ENCODE measurements at places on chromosomes 4 and X.

- no peak for DNase-seq
Measured at GRCh38 chr4:143539670-143540023, 26.1 kb downstream of the SMARCA5 start.

DNA sequence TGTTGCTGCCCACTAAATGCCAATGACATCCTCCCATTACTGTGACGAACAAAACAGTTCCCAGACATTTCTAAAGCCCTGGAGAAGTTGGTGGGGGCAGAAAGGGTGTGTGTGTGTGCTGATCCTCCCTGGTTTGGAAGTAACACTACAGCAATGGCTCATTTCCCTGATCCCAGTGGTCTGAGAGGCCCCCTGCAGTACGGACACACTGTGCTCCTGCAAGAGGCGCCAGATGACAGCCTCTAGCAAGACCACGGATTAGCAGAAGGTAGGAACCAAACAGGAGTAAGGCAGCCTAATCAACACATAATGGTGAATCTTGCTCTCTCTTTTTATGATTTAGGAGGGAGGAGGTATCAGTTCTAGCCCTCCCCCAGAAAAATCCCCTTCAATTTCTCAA lies 49.6 kb downstream of the CHRDL1 start:
- no peak for DNase-seq

GRCh38 chr4:54813674-54814073 lies 155.9 kb downstream of the KIT start:
- no peak for DNase-seq

DNA sequence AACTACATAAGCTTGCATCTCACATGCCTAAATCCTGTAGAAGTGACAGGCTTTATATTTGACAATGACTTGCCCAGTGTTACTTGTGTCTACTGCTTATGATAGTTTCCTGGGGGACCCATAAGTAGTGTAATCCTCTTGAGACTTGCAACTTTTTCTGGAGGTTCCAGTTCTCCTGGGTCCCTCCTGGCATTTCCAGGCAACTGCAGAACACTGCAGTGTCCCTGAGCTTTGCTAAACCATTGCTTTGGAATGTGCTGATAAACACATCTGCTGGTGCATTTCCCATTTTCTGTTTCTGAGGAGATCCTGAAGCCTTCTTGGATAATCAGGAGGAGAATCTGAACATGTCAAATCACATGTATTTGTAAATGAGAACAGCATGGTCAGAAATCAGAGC lies 82.0 kb downstream of the ANOS1 start:
- DNase-seq = no peak

DNA sequence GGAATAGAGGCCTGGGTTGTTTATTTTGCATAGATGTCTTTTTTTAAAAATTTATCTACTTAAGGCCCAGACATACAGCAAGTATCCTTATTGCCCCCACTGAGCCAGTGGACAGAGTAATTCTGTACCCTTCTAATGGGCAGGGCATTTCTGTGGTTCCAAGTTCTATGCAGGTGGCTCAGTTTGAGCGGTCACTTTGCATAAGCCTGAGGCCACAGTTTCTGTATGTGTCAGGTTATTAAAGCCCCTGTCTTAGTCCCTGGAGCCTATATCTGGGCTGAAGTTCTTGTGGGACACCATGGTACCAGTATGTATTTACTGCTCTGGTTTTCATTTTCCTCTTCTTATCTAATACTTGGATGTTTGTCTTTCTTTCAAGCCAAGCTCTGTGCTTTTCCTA lies 168.8 kb downstream of the MID1IP1 start:
- no peak for DNase-seq

GRCh38 chr4:81827577-81828202 lies 356.0 kb upstream of the RASGEF1B start:
- no peak for DNase-seq

GRCh38 chrX:146602246-146602645 lies 207.3 kb upstream of the CXorf51B start:
- DNase-seq = no peak

DNA sequence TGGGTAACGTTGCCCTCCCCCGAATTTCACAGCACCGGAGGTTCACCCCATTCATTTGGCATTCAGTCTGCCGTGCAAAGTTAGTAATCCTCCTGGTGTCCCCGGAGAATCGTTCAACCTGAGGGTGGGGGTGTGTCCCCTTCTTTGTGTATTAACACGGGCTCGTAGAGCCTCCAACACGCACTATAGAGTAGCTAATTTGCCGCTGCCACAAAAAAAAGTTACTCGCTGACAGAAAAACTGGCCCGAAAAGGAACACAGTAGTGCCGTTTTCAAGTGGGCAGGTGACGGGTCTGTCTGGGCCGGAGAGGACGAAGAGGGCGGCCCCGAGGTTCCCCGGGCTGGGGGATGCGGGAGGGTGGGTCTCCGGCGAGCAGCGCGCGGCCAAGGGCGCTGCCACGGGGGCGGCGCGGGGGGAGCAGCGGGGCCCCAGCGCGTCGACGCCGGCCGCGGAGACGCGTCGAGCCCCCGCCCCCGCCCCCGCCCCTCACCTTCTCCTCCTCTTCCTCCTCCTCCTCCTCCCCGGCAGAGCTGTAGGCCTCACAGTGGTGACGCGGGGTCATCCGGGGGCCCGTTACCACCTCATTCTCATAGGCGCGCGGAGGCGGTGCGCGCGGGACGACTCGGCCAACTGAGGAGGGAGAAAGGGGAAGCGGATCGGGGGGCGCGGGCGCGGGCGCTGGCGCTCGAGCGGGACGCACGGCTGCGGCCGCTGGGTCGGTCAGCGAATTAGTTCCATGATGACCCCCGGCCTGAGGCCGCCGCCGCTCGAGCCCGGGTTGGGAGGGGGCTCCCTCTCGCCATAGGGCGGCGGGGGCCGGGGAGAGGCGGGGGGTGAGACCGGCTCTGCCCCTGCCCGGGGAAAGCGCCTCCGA lies 571 bp downstream of the CCNI start:
- DNase-seq = peak; percentile 79

DNA sequence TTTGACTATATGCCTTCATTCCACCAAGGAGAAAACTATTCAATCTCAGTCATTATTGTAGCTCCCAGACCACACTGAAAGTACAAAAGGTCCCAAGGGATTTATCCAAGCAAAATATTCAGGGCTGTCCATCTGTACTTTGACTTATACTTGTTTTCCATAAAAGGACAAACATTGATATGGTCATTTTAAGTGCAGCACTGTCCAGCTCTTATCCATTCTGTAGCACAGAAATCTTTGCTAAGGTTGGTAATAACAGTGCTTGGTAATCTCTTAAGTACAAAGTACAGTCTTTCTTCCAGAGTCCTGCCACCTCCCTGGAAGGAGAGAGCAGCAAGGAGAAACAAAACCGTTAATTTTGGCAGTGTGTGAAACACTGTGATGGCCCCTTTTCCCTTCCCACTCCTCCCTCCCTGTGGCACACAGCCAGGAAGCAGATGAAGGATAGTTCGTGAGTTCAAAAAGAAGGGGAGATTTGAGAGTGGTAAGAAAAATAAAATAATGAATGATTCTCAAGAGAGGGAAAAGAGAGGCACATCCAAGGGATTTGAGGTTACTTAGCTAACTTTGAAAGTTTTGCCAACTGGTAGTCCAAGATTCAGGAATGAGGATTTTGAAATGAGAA lies 6.8 kb upstream of the CXCL2 start:
- DNase-seq = no peak

GRCh38 chrX:24567169-24567568 lies 80.0 kb downstream of the PCYT1B start:
- no peak for DNase-seq

GRCh38 chr4:69977582-69977981 lies 12.1 kb upstream of the CSN2 start:
- DNase-seq = no peak

- peak; percentile 73 for DNase-seq
Measured at GRCh38 chrX:18424482-18425198, 768 bp upstream of the CDKL5 start.

GRCh38 chr4:93788712-93789111 lies 39.8 kb upstream of the ATOH1 start:
- no peak for DNase-seq

GRCh38 chrX:129876771-129877305 lies 29.1 kb upstream of the UTP14A start:
- DNase-seq = no peak

- no peak for DNase-seq
Measured at GRCh38 chr4:156575430-156576073, 396.0 kb downstream of the PDGFC start.

DNA sequence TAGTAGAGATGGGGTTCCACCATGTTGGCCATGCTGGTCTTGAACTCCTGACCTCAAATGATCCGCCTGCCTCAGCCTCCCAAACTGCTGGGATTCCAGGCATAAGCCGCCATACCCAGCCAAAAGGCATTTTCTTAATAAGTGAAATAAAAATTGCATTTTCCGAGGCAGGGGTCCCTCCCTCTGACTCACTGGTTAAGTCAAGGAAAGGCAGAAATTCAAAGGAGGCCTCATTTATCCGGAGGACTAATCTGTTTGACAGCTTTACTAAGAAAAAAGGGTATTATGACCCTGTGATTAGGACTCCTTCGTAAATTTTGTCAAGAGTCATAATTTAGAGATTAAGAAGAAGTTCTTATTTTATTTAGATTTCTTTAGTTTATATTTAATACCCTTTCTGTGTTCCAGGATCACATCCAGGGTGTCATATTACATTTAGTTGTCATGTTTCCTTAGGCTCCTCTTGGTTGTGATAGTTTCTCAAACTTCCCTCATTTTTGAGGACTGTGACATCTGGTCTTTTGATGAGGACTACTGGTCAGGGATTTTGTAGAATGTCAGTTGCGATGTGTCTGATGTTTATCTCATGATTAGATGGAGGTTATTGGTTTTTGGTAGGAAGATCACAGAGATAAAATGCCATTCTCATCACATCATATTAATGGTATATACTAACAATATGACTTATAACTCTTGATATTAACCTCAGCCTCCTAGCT lies 753.7 kb upstream of the AMOT start:
- DNase-seq = no peak

GRCh38 chr4:76233967-76234678 lies 17.4 kb upstream of the FAM47E start:
- peak; percentile 48 for DNase-seq

GRCh38 chr4:110135523-110135922 lies 62.9 kb downstream of the ELOVL6 start:
- no peak for DNase-seq

GRCh38 chr4:140326395-140326993 lies 47.0 kb upstream of the SCOC start:
- DNase-seq = no peak

GRCh38 chrX:23589496-23589895 lies 77.8 kb upstream of the PRDX4 start:
- no peak for DNase-seq

DNA sequence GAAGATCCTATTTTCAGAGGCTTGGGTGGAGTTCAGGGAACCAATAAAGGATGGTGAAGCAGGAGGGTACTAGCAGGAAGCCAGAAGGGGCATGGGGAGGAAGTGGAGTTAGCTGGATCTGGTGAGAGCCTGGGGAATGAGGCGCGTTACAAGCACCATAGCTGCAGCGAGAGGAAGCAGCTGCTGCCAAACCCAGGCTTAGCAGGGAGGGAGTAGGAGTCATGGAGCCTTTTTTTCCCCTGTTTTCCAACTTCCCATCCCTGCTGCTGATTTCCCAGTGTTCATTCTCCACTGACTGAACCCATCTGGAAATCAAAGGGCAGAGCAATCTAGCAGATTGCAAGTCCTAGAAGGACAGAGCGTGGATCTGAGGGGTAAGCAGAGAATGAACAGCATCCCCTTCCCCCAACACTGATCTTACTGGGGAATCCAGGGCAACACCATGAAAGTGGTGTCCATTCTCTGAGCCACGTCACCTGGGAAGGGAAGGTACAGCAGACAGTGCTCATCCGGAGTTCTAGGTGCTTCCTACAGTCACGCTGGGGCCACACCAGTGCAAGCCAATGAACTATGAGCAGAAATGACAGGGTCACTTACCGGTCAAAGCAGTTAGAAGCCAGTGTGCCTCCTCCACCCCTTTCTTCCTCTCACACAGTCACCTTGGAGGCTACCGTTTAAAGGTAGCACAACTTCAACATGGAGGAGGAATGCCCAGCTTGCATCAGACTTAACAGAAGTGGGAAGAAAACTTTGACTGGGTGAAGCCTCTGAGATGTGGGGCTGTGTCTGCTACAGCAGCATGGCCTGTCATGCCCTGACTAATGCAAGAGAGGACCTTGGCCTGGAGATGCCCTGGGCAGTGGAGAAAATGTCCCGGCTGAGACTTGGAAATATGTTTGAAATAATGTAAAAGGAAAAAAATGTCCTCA lies 36.7 kb downstream of the SMIM20 start:
- no peak for DNase-seq

DNA sequence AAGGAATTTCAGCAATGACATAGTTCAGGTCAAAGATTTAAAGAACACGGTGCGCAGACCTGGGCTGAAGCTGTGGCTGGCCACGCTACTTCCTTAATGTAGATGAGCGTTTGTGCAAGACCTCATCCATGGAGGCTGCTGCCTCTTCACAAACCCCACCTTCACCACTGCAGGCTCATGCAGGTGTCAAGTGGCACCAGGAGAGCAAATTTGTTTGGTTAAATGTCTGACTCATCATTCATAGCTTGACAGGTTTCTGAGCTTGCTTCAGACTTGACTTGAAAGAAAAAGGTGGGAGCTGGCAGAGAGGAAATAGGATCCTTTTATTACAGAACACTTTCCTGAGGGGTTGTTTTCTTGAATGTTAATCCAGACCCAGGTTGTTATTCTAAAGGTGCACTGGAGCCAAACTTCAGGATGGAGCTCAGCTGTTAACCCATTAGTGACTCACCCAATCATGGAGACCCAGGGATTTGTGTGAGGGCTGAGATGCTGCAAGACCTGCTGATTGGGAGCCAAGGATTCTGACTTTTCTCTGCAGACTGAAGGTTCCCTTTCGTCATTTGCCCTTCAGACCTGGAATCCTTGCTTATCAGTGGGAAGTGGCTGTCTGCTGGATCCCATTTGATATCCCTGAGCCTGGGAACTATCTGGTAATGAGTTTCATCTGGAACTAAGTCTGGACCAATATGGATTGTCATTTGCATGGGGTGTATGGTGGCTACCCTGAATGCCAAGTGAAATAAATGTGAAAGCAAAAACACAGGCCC lies 315.3 kb downstream of the PTTG2 start:
- DNase-seq = no peak

DNA sequence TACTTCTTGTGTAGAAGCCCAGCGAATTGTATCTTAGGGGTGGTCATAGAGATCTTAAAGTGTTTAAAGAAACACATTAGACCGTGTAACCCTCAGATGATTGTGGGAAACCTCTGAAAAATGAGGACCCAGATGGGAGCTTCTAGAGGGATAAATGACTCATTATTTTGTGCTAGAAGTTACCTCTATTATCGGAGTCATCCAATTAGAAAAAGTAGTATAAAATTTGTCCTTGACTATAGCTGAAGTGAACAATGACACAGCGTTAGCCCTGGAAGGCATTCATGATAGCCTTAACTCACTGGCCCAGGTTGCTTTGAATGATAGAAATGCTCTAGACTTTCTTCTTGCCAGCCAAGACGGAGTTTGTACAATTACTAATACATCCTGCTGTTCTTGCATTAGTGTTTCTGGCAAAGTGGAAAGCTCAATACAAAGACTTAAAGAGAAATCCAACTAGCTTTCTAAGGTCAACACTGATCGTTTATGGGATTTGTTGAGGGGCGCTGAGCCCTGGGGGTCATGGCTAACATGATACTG lies 178.9 kb upstream of the VEGFC start:
- DNase-seq = no peak

- DNase-seq = no peak
Measured at GRCh38 chr4:10160281-10160856, 43.8 kb upstream of the WDR1 start.

All from glutamatergic neuron (in vitro differentiated cells).